ENCODE measurements at places on chromosomes 5 and 9.
A peak's percentile ranks its signal among the peaks of the same experiment; 100 is the strongest.

GRCh38 chr5:44809215-44809955, 638 bp downstream of the MRPS30 start:
- DNase-seq = peak; percentile 47

DNA sequence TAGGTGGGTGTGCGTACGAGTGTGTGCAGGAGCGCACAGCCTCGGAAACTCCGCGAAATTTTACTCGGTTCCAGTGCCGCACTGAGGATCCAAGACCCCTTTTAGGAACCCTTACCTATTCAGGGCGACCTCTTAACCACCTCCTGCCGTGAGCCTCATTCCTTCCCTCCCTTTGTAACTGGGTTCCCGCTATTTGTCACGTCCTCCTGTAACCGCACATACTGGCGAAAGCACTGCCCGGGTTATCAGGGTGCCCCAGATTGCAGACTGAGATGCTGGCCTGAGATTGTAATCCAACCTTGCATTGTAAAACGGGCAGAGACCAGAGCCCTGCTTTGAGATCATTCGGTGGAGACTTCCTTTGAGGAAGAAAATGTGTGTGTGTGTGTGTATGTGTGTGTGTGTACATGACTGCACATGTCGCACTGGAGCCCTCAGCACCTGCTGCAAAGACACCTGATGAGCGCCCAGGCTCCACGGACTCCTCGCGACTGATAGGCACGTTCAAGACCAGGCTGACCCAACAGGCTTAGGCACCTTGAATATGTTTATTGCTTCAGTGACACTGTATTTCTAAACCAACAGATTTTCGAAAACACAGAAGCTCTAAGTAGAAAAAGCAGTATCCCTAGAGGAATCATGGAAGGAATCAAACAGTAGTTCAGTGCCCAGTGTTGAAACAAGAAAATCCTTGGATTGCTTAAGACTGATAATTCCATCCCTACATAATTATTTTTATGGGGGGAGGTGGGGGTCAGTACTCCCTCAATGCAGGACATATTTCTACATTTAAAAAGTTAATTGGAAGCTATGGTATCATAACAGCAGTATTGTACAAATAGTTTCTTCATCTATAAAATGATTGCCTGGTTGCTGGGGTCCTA, 86.5 kb upstream of the TNFAIP8 start:
- no peak for DNase-seq

DNA sequence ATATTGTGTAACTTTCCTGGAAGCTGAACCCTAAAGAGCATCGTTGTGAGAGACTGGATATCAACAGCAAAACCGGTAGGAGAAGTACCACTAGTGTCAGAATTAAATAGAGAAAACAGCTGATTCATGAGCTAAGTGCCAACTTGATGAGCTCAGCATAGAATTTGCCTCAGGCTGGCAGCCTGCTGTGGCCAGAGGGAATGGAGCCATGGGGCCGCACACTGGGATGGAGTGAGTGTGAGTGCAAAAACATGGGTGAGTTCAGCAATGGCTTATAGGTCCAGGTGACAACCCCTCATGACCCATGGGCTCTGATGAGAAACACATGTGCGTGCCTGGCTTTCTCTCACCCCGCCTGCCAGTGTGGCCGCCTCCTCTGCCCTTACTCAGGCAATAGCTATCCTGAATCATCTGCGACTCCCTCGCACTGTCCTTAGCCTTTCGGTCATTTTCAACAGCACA, 25.4 kb downstream of the ADAMTS16 start:
- DNase-seq = no peak

- no peak for DNase-seq
These were observed 393.8 kb upstream of the MEF2C start for GRCh38 chr5:89276566-89277305.

- no peak for DNase-seq
These were observed 52.6 kb downstream of the PLAC8L1 start for GRCh38 chr5:146052780-146053179.

Measured in NCI-H524 treated with DMSO at 0.1 percent for 48 hours (cell line).